ENCODE measurements at places on chromosomes 6 and 20.

GRCh38 chr6:30618270-30618797 lies 694 bp downstream of the MRPS18B start:
- no peak for DNase-seq

DNA sequence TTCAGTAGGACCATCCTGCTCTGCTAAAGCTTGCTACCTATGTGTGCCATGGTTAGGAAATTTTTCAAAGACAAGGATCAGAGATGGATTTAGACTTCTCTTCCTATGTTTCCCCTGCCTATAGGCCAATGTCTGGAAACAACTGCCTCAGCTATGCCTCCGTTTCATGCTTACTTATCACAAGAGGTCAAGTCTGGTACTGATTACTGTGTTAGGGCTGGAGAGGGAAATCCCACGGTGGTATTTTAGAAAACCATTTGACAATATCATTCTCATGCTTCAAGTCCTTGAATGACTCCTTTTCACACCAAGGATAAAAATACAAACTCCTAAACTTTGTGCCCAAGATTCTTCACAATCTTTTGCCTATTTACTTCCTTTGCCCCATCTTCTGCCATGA lies 484.3 kb downstream of the DHX35 start:
- DNase-seq = no peak

DNA sequence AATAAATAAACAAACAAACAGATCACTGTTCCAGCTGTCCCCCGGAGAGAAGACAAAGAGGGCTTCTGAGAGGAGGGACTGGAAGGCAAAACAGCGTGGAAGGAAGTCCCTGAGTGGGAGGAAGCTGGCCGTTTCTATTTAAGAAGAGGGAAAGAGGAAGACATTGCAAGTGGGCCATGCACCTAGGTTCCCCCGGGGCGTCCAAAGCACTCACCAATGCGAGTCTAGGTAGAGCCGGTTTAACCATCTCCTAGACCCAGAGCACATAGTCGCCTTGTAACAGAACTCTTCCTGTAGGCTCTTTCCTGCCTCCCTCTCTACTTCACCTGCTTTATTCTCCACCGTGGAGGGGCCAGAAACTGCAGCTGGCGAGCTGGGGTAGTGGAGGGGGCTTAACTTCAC lies 158.4 kb downstream of the ZDHHC14 start:
- no peak for DNase-seq

GRCh38 chr6:39365281-39366074 lies 43.0 kb upstream of the KCNK16 start:
- no peak for DNase-seq

DNA sequence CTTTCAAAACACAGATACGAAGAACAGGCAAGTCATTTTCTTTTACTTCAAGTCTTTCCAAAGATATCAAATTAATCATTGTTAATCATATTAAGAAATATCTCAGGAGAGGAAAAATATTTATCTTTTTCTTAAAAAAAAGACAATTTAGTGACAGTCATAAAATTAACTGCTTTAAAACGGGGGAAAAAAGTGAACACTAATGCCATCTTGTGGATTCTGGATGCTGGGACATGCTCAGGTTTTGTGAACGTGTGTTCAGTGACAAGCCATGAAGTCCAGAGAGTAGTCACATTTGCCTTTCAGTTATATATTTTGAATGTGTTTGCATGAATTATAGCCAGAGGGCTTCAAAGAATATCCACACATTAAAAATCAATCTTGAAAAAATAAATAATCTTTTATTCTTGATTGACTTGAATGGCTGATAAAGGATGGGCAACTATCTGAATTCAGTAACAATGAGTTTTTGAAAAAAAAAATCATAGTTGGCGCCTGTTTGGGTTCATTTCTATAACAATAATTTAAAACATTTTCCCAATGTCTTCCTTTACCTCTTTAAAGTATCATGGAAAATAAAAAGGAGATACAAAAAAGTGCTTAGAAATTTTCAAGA lies 74.7 kb upstream of the NOX3 start:
- DNase-seq = no peak

GRCh38 chr6:133173276-133173675 lies 67.9 kb upstream of the EYA4 start:
- no peak for DNase-seq

DNA sequence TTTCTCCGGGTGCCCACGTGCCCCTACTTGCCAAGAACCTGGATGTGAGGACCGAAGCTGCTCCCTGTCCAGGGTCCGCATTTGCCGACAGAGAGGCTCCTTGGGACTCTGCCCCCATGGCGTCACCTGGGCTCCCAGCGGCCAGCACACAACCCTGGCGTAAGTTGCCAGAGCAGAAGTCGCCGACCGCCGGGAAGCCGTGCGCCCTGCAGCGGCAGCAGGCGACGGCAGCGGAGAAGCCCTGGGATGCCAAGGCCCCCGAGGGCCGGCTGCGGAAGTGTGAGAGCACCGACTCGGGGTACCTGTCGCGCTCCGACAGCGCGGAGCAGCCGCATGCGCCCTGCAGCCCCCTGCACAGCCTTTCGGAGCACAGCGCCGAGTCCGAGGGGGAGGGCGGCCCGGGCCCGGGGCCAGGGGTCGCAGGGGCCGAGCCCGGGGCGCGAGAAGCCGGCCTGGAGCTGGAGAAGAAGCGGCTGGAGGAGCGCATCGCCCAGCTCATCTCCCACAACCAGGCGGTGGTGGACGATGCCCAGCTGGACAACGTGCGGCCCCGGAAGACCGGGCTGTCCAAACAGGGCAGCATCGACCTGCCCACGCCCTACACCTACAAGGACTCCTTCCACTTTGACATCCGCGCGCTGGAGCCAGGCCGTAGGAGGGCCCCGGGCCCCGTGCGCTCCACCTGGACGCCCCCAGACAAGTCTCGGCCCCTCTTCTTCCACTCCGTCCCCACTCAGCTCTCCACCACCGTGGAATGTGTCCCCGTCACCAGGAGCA lies 28.3 kb downstream of the ZNF831 start:
- DNase-seq = no peak

GRCh38 chr20:62515826-62516225 lies 40.0 kb upstream of the GATA5 start:
- no peak for DNase-seq

GRCh38 chr6:72133324-72133723 lies 247.0 kb downstream of the RIMS1 start:
- DNase-seq = no peak

DNA sequence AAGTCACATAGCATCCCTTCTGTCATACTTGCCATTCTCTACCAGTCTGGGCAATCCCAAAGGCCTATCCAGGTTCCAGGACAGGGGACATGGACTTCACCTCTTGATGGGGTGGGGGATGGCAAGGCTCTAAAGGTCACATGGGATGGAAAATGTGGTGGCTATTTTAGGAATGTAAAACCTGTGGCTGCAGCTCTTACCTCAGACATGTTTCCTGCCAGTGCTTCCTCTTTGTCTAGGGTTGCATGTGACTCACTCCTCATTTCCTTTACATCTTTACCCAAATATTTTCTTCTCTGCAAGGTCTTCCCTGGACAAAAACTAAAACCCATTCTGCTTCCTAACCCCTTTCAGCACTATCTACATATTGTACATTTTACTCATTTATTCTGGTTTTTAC lies 135.7 kb downstream of the BTBD3 start:
- DNase-seq = no peak
